ENCODE measurements at places on chromosomes 7 and 10. TPM values are rescaled to one million over a fixed set of nuclear protein-coding genes. Genes with fewer than 3 reads are reported as not detected.

Gene LIPM
- not detected for total RNA-seq

Gene ADAM22
- 2.4 TPM for total RNA-seq

Gene MACC1
- 86.5 TPM for total RNA-seq

Gene TAS2R41
- not detected for total RNA-seq

Gene PTPRZ1
- 7.2 TPM for total RNA-seq

Gene MMRN2
- 28.1 TPM for total RNA-seq

Gene NPY
- total RNA-seq: not detected

Gene SORBS1
- total RNA-seq: 55.3 TPM

Gene ATE1
- 22.6 TPM for total RNA-seq

Gene TSPAN12
- 28.0 TPM for total RNA-seq

Gene SPDYE2
- total RNA-seq: not detected

Gene CFAP43
- total RNA-seq: 7.7 TPM

Gene ADAM8
- 20.9 TPM for total RNA-seq

Gene FKBP9
- total RNA-seq: 129 TPM

Gene HOXA5
- 20.1 TPM for total RNA-seq

Gene NUTM2B
- total RNA-seq: 0.81 TPM

Gene IGFBP1
- not detected for total RNA-seq

Gene HGF
- total RNA-seq: 8.2 TPM

Gene GPR85
- 2.3 TPM for total RNA-seq

Gene LRRD1
- not detected for total RNA-seq

Gene MALRD1
- 9.6 TPM for total RNA-seq

Gene SPDYE1
- total RNA-seq: not detected

Measured in upper lobe of left lung (tissue), 6 donors.